ENCODE measurements at places on chromosomes 4 and X.

DNA sequence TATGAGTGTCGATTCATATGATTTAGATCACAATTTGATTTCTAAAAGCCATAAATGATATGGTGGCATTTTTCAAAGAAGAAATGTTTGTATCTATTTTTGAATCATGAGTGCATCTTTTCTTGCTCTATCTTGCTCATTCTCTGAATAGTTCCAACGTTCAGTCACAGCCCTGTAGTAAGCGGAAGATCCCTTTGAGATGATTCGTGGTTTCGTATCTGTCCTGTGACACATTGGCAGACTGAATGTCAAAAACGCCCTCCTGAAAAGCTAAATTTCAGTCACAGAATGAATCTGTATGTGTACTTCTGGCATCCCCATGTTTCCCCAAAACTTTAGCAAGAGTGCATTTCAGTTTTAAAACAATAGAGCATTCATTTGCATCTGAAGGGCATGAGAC, 1066.9 kb upstream of the TENM3 start:
- no peak for DNase-seq

GRCh38 chr4:185412412-185412811, 13.4 kb downstream of the UFSP2 start:
- no peak for DNase-seq

DNA sequence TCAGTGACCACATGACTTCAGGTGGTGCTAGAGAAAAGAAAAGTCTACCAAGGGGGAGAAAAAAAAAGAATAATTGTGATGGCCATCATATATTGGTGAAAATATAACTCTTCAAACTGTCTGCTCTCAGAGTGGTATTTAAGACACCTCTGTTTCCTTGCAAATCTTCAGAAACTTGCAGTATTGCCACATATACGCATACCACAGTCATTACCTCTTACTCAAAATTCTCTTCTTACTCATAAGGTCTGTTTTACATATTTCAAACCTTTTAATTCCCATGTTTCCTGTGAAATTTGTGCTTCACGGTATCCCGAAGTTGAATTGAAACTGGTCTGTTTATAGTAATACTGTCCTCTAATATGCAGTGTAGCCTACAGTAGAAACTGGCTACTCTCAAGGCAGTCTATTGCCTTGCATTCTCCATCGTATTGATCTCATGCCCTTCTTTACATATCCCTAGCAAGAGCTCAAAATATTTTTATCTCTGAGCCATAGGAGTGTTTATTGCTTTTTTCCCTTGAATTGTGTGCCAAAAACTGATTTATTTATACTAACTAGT, 34.7 kb upstream of the LHFPL1 start:
- DNase-seq: no peak

DNA sequence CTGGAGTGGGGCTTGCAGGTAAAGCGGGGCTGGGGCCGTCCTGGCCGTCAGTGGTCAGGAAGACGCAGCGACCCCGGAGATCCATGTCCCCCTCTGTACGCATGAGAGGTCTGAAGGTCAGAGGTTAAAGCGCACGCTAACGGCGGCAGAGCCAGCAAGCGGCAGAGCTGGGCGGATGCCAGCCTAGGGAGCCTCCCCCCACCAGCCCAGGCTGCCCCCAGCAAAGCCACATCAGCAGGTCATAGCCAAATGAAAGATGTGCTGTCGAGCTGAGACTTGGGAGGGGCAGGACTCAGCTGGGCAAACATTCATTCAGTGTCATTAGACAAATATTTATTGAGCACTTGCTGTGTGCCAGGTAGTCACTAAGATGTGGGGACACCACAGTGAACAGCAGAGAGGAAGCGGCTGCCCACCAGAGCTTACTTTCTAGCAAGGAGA, 593 bp upstream of the JAKMIP1 start:
- no peak for DNase-seq
